ENCODE measurements at places on chromosomes 1 and 21.

GRCh38 chr21:14826630-14827029 is 238.2 kb downstream of the NRIP1 start:
- no peaks in the 10 kb centered on the region for H3K36me3 ChIP-seq
- DNase-seq = no peak
- no peaks in the 10 kb centered on the region for H3K4me1 ChIP-seq
- H3K27ac ChIP-seq = no peak overlapping the region
- no peak overlapping the region for H3K4me3 ChIP-seq
- H3K27me3 ChIP-seq = no peaks in the 10 kb centered on the region

DNA sequence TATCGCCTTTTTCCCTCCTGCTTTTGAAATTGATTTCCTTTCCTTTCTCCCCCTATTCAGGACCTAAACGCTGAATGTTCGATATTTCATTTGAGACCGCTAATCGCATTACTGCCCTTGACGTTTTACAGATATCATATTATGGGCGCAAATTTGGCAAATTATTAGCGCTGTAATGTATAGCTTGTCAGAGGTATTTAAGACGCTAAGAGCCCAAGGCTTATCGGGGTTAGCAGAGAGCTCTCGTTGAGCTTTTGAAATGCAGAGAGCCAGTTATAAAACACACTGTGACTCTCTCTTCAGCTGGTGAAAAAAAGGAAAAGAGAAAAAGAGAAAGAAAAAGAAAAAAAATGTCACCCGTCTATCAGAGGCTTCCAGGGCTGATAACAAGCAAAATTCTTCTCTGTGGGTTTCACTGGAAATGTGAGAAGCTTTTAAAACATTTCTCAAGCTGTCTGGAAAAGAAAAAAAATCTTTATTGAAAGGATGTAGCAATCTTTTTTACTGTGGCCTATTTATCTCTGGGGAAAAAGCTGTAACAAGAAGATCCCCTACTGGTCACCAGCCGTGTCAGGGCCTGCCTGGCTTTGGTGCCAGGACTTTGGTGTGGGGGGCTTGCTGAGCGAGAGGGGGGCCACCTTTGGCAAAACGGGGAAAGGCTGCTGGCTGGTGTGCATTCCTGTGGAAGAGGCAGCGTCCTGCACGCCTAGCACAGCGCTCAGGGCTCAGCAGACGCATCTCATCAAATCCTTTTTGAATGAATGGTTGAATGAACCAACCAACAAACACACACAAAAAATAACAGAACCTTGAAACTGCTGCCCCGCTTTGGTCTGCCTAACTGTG is 119.8 kb downstream of the RNF220 start:
- H3K4me3 ChIP-seq = no peak overlapping the region
- H3K27ac ChIP-seq = no peak overlapping the region
- H3K4me1 ChIP-seq = peaks cover under 1% of the 10 kb centered on the region
- no peak for DNase-seq
- no peaks in the 10 kb centered on the region for H3K27me3 ChIP-seq
- H3K36me3 ChIP-seq = no peaks in the 10 kb centered on the region

GRCh38 chr1:119027759-119028158 is 39.6 kb upstream of the TBX15 start:
- no peak overlapping the region for H3K27ac ChIP-seq
- DNase-seq = no peak
- H3K4me3 ChIP-seq = no peak overlapping the region
- no peaks in the 10 kb centered on the region for H3K36me3 ChIP-seq
- no peaks in the 10 kb centered on the region for H3K27me3 ChIP-seq
- no peaks in the 10 kb centered on the region for H3K4me1 ChIP-seq

DNA sequence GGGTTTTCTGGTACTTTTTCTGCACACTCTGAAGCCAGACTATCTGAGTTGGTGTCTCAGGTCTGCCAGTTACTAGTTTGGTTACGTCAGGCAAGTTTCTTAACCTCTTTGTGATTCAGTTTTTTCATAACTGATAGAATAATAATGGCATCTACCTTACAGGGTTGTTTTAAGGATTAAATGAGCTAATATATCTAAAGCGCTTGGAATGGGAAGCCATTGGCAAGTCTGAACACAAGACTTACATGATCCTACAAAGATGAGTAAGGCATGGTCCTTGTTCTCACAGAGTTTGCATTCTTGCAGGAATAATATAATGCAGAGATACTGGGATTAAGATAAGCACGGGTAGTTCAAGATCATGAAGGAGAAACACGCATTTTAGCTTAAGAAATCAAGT is 9.2 kb upstream of the DENND2D start:
- no peak overlapping the region for H3K4me3 ChIP-seq
- H3K36me3 ChIP-seq = peaks cover 8% of the 10 kb centered on the region
- H3K27ac ChIP-seq = no peak overlapping the region
- no peak for DNase-seq
- no peaks in the 10 kb centered on the region for H3K27me3 ChIP-seq

GRCh38 chr1:2204415-2205190 is 10.0 kb upstream of the FAAP20 start:
- no peaks in the 10 kb centered on the region for H3K27me3 ChIP-seq
- no peak overlapping the region for H3K27ac ChIP-seq
- H3K4me3 ChIP-seq = no peak overlapping the region
- DNase-seq = peak; percentile 31

- peak overlapping the region; percentile 100 for H3K27ac ChIP-seq
- DNase-seq = peak; percentile 88
- no peaks in the 10 kb centered on the region for H3K27me3 ChIP-seq
- H3K36me3 ChIP-seq = peaks cover 100% of the 10 kb centered on the region
- peaks cover 77% of the 10 kb centered on the region for H3K4me1 ChIP-seq
Measured at GRCh38 chr1:24910751-24911650, 19.1 kb downstream of the RUNX3 start.

DNA sequence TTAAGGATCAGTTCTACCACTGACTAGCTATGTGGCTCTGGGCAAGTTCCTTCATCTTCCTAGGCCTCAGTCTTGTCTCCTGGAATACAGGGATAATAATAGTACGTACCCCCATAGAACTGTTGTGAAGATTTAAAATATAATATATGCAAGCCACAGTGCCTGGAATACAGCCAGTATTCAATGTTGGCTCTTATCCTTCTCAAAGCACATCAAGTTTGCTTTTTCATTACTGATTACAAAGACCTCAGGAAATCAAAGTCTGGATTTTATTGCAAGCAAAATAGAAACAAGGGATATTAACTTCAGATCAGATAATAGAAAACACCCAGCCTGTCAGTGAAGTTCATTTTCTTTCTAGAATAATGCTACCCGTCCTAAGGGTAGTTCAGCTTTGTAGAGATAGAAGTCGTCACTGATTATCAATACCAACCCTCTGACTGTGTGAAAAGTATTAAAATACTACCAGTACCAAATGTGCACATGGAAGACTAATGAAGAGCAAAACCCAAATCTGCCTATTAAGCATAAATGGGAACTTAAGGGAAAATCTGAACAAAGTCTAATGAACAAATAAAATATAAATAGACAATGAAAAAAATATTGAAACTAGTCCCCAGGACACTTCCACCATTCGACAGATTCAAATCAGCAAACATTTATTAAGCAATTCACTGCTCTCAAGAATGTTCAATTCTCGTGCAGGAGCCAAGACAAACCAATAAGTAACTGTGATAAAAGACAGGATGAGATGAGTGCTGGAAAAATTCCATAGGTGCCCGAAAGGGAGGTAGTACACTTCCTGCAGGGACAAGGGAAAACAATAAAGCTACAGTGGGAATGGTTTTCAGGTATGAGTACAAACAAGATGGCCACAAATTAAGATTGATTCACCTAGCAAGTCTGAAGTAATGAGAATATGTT is 206.2 kb downstream of the SMYD3 start:
- H3K4me3 ChIP-seq = no peak overlapping the region
- H3K27ac ChIP-seq = no peak overlapping the region
- H3K36me3 ChIP-seq = peaks cover 3% of the 10 kb centered on the region
- peaks cover 6% of the 10 kb centered on the region for H3K4me1 ChIP-seq
- DNase-seq = no peak

GRCh38 chr1:210684466-210685294 is 356.0 kb downstream of the HHAT start:
- peaks cover 11% of the 10 kb centered on the region for H3K36me3 ChIP-seq
- H3K27ac ChIP-seq = no peak overlapping the region
- no peaks in the 10 kb centered on the region for H3K4me1 ChIP-seq
- DNase-seq = no peak

DNA sequence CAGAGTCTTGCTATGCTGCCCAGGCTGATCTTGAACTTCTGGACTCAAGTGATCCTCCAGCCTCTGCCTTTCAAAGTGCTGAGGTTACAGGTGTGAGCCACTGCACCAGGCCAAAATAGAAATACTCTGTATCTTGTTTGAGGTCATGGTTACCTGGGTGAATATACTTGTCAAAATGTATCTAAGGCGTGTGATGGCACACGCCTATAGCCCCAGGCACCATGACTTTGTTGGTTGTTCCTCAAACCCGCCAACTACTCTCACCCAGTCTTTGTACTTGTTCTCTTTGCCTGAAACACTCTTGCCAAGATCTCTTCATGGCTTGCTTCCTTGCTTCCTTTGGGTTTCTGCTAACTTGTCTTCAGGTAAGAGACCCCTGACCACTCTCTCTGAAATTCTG is 38.0 kb upstream of the RGS5 start:
- no peaks in the 10 kb centered on the region for H3K4me1 ChIP-seq
- DNase-seq = no peak
- no peaks in the 10 kb centered on the region for H3K36me3 ChIP-seq
- no peaks in the 10 kb centered on the region for H3K27me3 ChIP-seq
- H3K27ac ChIP-seq = no peak overlapping the region

DNA sequence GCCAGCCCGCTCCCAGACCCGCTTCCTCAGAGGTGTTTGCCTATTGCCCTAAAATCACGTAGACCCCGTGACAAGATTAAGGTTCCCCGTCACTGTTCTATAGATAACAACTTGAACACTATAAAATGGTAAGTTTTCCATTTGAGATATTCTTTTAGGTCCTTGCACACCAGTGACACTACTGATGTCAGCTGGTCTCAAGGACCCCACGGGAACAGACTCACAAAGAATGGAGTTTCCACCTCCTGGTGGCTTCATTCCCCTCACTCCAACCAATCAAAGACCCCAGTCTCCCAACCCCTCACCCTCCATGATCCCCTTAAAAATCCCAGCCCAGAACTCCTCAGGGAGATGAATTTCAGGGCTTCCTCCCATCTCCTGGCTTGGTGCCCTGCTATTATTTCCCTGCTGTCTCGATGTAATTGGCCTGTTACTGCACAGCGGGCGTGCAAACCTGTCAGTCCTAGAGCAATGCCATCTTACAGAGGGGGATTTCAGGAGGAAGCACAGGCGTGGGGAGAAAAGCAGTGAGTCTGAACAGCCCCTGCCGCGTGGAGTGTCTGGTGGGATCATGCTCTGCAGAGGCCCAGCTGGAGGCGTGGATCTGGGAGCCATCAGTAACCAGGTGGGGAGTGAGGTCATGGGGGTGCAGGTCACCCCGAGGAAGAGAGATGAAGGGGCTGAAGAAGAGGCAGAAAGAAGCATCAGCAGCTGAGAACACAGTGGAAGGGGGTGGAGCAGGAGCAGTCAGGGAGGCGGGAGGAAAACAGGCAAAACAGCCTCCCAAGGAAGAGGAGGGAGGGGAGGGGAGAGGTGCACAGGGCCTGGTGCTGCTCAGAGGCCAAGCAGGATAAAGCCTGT is 35.1 kb upstream of the LBR start:
- peaks cover 11% of the 10 kb centered on the region for H3K36me3 ChIP-seq
- H3K4me1 ChIP-seq = peaks cover 69% of the 10 kb centered on the region
- H3K4me3 ChIP-seq = peak overlapping the region; percentile 22
- H3K27ac ChIP-seq = peak overlapping the region; percentile 74
- no peaks in the 10 kb centered on the region for H3K27me3 ChIP-seq

DNA sequence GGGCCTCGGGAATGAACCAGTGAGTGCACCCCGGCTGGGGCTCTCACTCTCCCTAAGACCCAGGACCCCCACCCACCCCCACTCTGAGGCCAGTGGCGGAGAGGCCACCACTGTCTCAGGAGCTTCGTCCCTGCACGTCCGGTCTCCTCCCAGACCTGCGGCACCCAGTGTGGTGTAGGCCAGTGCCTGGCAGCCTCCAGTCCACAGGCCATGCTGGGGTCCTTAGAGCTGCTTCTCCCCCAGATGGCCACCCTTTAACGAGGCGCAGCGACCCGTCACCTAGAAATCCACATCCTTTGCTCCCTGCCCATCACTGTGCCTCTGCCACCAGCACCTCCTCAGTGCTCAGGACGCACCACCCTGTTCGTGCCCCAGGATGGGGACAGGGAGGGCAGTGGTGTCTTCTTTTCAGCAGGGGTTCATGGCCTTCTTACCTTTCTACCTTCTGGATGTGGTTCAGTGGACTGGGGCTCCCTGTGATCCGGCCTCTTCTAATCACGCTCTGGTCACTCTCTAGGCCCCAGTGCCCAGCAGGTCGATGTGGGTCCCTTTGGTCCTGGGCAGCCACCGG is 131.9 kb upstream of the ARHGEF16 start:
- H3K27me3 ChIP-seq = peaks cover 30% of the 10 kb centered on the region
- no peaks in the 10 kb centered on the region for H3K36me3 ChIP-seq
- no peaks in the 10 kb centered on the region for H3K4me1 ChIP-seq
- no peak overlapping the region for H3K4me3 ChIP-seq
- no peak for DNase-seq

DNA sequence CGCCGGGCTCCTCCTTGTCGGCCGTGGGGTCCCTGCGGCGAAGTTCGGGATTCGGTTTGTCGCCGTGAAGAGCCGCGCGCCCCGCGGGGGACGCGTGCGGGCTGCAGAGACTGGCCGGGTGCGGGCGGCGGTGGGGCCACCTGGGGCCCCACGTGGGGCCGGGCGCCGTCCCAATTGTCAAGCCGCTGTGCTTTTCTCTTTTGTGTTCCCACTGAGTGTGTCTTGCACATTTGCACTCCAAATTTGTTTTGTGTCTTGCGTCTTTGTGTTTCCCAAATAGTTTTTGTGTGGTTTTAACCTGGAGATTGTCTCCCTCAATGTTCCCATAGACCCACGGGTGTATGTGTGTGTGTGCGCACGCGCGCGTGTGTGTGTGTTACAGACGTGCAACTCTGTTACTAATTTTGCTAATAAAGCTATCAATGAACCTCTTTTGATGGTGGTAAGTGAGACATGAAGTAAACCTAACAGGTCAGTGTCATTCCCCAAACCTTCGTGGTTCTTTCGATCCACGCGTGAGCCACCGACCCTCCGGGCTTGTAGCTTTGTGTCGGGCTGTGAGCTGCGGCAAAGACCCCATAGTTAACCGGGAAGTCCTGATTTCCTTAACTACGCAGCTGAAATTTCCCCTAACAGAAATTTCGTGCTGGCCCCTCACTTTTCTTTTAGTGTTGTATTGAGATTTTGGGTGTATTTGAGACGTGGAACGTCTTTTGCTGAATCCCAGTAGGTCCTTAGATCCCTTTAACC is 708 bp downstream of the PRDM2 start:
- H3K27ac ChIP-seq = peak overlapping the region; percentile 99
- peaks cover 29% of the 10 kb centered on the region for H3K4me1 ChIP-seq
- peaks cover under 1% of the 10 kb centered on the region for H3K27me3 ChIP-seq
- peak; percentile 47 for DNase-seq

- H3K27ac ChIP-seq = no peak overlapping the region
- H3K4me1 ChIP-seq = peaks cover 28% of the 10 kb centered on the region
- no peak for DNase-seq
- H3K27me3 ChIP-seq = no peaks in the 10 kb centered on the region
Measured at GRCh38 chr1:155527677-155528076, 34.9 kb downstream of the ASH1L start.

GRCh38 chr1:2546515-2547209 is 9.5 kb upstream of the TNFRSF14 start:
- H3K27ac ChIP-seq = peak overlapping the region; percentile 94
- peak; percentile 80 for DNase-seq
- peaks cover 24% of the 10 kb centered on the region for H3K4me1 ChIP-seq

- no peak overlapping the region for H3K27ac ChIP-seq
- H3K27me3 ChIP-seq = peaks cover 10% of the 10 kb centered on the region
- H3K4me1 ChIP-seq = no peaks in the 10 kb centered on the region
- no peak for DNase-seq
- H3K36me3 ChIP-seq = no peaks in the 10 kb centered on the region
- no peak overlapping the region for H3K4me3 ChIP-seq
Measured at GRCh38 chr21:37860416-37860815, 55.8 kb downstream of the KCNJ6 start.

Measured in effector memory CD8-positive, alpha-beta T cell (primary cell).